ENCODE measurements at places on chromosomes 2 and 18.

DNA sequence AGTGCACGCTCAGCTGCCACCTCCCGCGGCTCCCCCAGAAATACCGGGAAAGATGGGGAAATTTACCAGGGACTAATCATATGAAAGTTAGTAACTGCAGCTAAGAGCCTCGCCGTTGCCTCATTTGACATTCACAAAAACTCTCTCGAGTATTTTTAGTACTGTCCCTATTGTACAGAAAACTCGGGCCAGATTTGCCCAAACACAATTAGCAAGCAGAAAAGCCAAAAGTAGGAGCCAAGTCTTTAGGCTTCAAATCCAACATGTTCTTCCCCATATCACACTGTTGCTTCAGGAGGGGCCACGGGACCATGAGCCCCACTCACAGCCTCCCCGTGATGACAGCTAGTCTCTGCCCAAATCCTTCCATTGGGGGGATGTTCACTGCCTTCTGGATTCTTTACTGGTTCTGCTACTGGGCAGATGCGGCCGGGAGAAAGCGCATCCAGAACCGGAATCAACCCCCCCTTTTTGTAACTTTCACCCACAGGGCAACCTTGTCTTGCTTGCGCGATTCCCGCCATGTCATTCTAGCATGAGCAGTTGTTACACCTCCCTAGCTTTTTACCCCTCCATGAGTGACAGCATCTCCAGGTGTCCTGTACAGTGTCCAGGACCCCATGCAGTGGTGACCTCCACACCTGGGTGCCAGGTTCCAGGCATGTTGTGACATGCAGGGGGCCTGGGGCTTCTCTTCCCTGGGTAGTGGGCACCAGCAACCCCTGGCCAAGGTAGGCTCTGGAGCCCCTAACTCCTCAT is 35.2 kb downstream of the CENPO start:
- peaks cover 15% of the 10 kb centered on the region for H3K4me1 ChIP-seq
- H3K4me3 ChIP-seq, result no peak overlapping the region
- peaks cover 5% of the 10 kb centered on the region for H3K36me3 ChIP-seq
- no peak overlapping the region for H3K27ac ChIP-seq
- no peaks in the 10 kb centered on the region for H3K27me3 ChIP-seq

DNA sequence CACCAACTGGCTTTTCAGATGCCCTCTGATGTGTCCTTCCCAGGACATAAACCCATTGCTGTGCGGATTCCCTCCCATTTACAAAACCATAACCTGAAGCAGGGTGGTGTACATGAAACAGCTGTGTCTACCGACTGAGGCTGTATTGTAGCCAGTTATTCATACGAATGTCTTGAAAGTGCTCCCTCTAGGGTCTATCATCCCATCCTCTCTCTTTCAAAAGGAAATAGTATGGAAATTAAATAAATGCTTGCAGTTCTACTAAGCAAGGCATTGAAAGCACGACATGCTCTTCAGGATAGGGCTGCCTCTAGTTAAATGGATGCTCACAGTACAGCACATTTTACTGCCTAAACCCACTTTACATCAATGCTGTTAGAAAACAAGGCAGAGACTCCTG is 112.2 kb upstream of the PXDN start:
- H3K27me3 ChIP-seq, result peaks cover 51% of the 10 kb centered on the region
- H3K36me3 ChIP-seq, result no peaks in the 10 kb centered on the region
- no peak for DNase-seq
- H3K27ac ChIP-seq, result no peak overlapping the region
- H3K4me1 ChIP-seq, result no peaks in the 10 kb centered on the region
- H3K4me3 ChIP-seq, result no peak overlapping the region

DNA sequence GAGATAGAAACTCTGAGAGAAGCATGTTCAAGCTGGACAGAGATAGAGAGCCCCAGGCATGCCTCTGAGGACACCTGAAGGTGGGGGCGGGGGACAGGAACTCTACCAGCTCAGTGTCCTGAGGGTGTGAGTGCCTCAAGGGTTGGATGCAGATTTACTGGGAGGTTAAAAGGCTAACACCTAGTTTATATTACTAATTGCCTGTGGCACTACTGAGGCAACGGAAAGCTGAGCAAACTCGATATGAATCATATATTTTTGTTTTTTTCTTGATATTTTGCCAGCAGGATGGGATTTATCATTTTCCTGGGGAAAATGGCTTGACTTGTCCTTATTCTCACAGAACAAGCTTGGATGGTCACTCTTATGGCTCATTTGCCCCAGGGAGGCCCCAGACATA is 319.5 kb downstream of the ALK start:
- H3K4me3 ChIP-seq, result no peak overlapping the region
- no peaks in the 10 kb centered on the region for H3K36me3 ChIP-seq
- H3K4me1 ChIP-seq, result no peaks in the 10 kb centered on the region
- no peak for DNase-seq

GRCh38 chr2:62119311-62119974 is 76.5 kb upstream of the B3GNT2 start:
- no peaks in the 10 kb centered on the region for H3K27me3 ChIP-seq
- H3K4me3 ChIP-seq, result no peak overlapping the region
- DNase-seq, result no peak
- peaks cover 30% of the 10 kb centered on the region for H3K4me1 ChIP-seq

DNA sequence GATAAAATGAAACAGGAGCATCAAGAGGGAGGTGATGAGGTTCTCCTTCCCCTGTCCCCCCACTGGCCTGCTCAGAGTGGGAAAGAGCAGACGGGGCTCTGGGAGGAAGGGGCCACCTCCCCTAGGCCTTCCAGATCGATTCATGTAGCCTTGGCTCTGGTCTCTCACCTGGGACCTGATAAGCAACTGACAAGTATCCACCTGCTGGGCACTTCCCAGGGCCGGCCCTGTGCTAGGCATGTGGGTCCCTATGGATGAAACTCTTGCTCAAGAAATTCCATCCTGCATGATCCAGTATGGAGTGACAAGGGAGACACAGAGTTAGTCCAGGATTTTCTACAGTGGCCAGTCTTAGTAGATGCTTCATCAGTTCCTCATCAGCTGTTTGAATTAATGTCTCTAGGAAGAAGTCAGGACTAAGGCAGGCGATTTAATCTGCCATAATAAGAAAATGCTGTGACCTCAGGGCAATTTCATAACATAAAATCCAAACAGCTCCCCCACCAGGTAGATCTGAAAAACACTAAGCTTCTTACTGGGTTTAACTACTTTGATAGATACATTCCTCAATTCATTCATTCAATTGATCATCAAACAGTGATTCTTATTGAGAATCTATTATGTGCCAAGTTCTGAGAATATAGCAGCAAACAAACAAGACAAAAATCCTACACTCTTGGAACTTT is 44.7 kb upstream of the ZFP36L2 start:
- H3K27me3 ChIP-seq, result no peaks in the 10 kb centered on the region
- peaks cover 10% of the 10 kb centered on the region for H3K4me1 ChIP-seq
- H3K36me3 ChIP-seq, result peaks cover 12% of the 10 kb centered on the region
- peak overlapping the region; percentile 78 for H3K27ac ChIP-seq
- DNase-seq, result no peak

All from central memory CD8-positive, alpha-beta T cell (primary cell).